ENCODE measurements at places on chromosomes 6 and 20.
A peak's percentile ranks its signal among the peaks of the same experiment; 100 is the strongest.

- no peak for DNase-seq
Observed at GRCh38 chr6:143549221-143549948, 37.9 kb upstream of the FUCA2 start.

DNA sequence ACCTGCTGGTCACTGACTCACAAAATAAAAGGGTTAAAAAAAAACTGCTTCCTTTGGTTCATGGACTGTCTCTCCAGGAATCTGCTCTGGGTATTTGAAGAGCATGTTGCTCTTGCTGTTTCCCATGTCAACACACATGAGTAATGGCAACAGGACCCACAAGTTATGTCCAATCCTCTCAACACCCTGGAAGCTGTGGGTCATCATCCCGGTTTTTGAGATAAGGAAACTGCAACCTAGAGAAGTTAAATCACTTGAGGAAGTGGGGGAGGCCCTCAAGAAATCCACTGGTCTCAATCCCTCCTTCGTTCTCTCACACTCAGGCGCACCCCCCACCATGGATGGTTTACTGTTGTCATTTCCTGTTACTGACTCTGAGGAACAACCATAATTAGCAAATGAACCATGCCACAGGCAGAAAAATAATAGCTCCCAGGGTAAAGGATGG is 12.4 kb downstream of the MAP1LC3A start:
- DNase-seq: no peak

- DNase-seq: no peak
Observed at GRCh38 chr6:25179051-25179778, 100.0 kb upstream of the CARMIL1 start.

DNA sequence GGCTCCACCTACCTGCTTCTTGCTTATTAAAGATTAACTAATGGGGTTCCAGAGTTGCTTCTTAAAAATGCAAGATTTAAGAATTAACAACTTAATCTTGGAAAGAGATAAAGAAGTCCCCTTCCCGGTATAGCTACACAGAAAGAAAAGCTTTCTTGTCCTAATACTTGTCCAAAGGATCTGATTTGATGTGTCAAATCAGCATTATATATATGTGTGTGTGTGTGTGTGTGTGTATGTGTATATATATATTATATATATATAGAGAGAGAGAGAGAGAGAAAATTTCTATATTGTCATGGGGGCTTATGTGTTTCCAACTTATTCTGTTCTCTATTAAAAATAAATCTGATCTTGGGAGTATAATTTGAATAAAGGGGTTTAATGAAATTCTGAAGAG is 4.6 kb upstream of the HMGN4 start:
- no peak for DNase-seq

DNA sequence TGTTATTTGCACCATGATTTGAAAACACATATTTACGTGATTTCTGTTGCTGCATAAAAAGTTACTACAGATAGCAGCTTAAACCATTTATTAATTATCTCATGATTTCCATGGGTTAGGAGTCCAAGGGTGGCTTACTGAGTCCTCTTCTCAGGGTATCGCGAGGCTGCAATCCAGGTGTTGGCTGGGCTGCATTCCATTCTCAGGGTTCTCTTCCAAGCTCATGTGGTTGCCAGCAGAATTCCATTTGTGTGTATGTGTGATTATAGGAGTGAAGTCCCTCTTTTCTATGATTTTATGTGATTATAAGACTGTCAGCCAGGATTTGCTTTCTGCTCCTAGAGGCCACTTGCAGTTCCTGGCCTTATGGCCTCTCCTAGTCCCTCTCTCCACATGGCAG is 135.1 kb downstream of the FAM83B start:
- DNase-seq: no peak

DNA sequence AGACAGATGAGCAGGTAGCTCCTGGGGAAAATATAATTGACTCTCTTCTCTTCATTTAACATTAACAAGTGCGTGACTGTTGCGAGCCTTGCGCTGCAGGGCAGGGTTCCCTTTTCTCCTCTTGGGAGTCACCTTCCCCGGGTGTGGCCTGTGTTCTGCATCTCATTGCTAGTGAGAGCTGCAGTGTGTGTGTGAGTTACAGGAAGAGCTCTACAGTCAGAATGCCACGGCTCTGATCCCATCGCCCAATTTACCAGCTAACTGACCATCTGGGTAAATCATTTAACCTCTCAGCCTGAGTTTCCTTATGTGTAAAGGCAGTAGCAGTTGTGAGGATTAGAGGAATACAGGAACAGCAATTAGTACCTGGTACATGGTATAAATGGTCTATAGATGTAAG is 106.8 kb upstream of the NUP153 start:
- no peak for DNase-seq

GRCh38 chr20:44598423-44599305 is 16.3 kb downstream of the PKIG start:
- DNase-seq: no peak

DNA sequence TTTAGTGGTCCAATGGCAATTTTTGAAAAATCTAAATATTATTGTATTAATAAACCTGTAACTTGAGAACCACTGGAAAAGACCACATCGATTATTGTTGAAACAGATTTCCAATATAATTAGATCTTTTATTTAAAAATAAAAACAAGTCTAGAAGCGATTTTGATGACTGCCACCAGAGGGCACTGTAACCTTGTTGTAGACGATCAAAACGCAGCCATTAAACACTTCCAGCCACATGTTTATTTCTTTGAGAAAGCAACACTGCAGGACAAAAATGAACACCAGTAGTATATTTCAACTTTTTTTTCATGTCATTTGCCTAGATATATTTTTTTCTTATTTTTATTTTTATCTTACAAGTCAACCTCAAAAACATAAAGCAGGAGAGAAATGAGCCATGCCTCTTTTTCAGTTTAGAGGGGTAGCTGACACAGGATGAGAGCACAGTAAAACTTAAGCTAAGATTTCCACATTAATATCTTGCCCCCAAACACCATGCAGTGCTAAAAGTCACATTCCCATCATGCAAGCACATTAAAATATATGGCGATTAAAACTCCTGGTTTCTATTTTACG is 115.4 kb downstream of the OPRM1 start:
- peak; percentile 66 for DNase-seq

GRCh38 chr6:3309391-3310050 is 50.8 kb downstream of the PSMG4 start:
- no peak for DNase-seq

GRCh38 chr6:133788556-133788955 is 100.4 kb upstream of the TCF21 start:
- DNase-seq: no peak

- DNase-seq: no peak
Observed at GRCh38 chr20:49288784-49289696, 11.2 kb upstream of the ZNFX1 start.

- no peak for DNase-seq
Observed at GRCh38 chr20:57524511-57525176, at the start of gene CTCFL. Gene CTCFL, minus strand, starts transcription at chr20:57525140. Its CDS starts 935 bp downstream, at chr20:57524205.

GRCh38 chr20:51276296-51276695 is 253.4 kb upstream of the KCNG1 start:
- DNase-seq: no peak

DNA sequence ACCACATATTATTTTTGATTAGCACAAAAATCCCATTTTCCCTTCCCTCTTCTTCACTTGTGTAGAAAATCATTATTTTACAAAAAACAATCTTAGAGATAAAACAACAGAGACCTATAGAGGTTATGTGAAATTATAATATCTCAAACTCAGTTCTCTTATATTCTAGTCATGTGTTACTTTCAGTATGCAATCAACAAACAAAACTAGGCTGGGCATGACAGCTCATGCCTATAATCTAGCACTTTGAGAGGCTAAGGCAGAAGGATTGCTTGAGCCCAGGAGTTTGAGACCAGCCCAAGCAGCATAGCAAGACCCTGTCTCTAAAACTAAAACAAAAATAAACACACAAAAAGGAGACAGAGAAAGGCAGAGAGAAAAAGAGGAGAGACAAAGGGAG is 211.4 kb upstream of the SGK1 start:
- no peak for DNase-seq

DNA sequence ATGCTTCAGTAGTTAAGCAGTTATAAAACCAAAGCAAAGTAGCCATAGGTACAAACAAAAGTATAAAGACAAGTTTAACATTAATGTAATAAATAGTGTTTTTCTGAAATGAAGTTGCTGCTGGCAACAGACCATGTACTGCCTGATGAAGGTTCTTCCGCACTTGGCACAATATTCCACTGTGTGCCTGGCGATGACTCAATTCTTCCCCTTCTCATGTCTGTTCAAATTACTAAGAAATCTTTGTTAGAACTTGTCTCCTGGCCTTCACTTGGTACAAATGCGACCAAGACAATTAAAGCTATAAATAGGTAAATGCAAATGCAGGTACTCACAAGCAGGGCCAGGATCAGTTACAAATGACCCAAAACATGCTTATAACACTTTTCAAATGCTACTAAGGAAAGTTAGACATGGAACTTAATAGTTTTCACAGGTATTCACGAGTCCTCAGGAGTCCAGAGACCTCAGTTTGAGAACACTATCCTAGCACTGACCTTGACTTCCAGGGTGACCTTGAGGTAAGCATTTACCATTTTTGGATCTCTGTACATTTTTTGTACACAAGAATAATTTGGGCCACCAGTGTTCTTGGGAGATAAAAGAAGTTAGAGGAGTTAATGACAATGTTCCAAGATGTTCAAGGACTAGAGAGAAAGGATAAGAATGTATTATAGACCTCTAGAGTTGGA is 8.1 kb upstream of the DDR1 start:
- DNase-seq: peak; percentile 38

- DNase-seq: no peak
Observed at GRCh38 chr6:36126553-36127458, 3.5 kb upstream of the MAPK13 start.

DNA sequence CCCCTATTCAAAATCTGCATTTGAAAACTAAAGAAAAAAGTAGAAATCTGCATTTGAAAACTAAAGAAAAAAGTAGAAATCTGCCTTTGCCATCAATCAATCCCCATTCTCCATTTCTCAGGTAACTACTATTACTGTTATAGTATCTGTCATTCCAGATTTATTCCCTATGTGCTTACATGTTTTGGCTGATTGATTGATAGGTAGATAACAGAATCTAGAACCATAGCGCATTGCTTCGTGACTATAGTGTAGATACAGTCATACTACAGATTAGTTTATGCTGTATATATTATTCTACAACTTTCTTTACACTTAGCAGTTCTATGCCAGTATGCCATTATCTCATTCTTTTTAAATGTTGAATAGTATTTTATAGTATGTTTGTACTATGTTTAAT is 163.0 kb downstream of the SIM1 start:
- no peak for DNase-seq

DNA sequence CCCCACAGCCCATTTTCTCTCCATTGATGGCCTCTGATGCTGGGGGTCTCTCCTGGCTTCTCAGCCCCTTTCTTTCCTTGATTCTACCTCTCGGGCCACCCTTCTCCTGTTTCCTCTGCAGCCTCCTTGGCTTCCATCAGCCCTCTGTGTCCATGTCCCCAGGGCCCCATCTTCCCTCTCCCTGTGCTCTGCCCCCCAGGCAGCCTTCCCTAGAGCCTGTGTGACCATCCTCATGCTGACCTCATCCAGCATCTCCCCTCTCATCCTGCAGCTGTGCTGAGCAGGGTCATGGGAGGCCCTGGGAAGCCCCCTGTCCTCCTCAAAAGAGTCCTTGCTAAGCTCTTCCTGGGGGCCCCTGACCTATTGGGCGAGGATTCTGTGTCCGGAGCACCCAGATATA is 73.4 kb upstream of the NNAT start:
- DNase-seq: no peak

DNA sequence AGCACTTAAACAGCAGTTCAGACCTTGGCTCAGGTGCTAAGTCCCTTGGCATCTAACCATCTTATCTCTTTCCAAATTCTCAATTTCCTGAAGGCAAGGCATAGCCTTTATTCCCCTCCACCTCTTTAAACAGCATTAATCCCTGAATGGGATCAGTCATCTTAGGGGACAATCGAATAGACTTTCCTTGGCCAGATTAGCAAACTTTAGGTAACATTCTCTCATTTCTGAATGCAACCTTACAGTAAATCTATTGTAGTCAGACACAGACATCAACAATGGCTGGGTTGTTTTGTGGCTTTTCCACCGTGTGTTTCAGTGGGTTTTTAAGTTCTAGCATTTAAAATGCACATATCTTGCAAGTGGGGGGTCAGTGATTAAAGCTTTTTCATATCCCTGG is 56.8 kb downstream of the ATP9A start:
- DNase-seq: no peak

DNA sequence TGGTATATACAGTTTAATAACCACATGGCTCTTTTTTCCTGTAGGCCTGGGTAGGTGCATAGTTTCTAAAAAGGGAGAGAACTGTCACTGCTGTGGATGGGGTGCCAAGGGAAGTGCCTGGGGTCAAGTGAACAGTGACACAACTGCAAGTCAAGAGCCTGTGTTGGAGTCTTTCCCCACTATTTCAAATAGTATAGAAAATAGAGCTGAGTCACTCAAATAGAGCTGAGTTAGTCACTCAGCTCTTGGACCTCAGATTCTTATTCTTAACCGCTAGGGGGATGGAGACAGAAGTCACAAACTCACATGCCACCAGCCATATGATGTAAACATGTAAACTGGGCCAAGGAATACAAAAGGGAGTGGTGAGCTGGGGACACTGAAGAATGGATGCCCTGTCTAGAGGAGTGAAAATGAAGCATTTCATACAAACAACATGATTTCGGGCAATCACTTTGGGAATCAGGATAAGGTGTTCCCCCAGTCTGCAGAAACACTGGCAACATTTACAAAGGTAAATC is 2.1 kb downstream of the NQO2 start:
- DNase-seq: no peak

GRCh38 chr6:71124340-71124739 is 164.3 kb upstream of the OGFRL1 start:
- DNase-seq: no peak

DNA sequence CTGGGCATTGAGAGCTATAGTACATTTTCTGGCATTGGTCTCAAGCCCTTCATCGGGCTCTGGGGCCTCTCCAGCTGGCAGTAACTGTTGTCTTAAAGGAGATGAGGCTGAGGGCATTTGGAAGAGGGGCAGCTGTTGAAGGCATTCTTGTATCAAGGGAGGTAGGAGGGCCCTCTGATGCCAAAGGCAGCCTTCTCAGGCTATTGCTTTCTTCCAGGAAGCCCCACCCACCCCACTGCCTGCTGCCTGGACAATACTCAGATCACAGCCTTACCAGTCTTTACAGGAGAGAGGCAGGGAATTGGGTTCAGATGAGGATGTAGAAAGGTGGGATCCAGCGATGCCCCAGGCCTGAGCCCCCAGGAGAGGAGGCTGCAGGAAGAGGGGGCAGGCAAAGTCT is 46.0 kb downstream of the CPXM1 start:
- no peak for DNase-seq

All from hindlimb muscle (tissue), 1 donor.